ENCODE measurements at places on chromosomes 1 and 21.

DNA sequence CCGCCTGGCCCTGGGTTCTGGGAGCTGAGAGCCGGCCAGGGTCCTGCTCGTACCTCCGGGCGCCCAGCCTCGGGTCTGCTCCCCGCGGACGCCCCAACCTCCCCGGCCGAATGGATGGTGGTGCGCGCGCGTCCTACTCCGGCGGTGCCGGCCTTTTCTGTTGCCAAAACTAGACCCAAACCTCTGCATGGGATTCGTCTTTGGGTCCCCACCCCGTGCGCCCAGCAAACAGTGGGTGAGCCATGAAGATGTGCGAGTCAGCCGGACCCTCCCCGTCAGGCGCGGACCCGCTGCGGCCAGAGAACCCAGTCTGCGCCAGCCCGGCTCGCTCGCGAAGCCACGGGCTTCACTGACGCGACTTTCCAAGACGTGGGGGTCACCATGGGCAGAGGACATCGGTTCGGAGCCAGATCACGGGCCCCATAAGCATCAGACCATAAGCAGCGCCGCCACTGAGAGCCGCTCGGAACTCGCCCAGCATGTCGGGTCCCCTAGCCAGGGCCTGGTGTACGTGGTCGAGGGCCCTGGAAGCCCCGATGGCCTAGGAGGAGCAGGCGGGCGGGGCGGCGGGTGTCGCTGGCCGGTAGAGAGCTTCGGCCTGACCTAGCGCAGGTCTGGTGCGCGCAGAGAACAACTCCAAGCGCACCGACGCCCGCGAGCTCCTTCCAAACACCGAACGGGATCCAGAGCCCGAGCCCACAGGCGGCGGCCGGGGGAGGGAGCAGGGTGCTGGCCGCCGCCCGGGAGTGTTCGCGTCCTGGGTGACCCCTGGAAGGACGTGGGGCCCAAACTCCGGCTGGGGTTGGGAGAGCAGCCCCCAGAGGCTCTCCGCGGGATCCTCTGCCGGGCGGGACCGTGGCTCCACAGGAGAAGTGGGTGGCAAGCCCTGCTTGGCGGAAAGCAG lies 1.0 kb upstream of the TP73 start:
- peak; percentile 67 for DNase-seq

DNA sequence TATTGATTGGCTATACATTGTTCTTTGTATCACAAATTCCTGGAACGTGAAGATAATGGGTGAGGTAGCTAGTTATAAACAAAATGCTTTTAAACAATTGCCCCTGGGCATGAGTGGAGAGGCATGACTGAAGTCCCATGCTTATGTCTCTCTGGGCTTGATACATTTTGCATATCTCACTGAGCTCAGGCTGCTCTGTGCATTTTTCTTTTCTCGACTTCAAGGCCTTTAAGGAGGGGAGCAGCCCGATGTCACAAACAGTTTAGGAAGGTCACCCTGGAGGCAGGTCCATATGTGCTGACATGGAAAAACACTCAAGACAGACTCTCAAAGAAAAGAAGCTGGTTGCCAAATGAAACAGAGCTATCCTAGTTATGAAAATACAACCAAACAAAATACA lies 80.1 kb upstream of the PUM1 start:
- no peak for DNase-seq

- DNase-seq: no peak
Measured at GRCh38 chr21:40640266-40640789, 206.6 kb downstream of the DSCAM start.

DNA sequence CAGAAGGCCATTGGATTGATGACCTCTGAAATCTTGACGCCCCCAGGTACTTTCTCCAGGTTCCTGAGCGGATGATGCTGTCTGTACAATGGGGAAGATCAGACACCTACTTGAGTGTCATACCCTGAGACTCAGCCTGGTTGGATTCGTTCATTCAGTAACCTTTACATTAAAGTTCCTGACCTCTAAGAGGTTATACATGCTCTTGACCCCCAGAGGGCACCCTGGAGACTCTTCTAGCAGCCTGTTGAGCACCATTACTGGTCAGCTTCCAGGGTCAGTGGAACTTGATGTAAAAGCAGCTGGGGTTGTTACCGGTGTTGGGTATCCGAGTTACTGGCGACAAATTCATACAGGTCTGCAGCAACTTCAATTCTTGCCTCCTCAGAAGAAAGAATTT lies 114.3 kb upstream of the ZNF678 start:
- DNase-seq: peak; percentile 72

- no peak for DNase-seq
Measured at GRCh38 chr1:17121881-17122280, 2.6 kb upstream of the PADI2 start.

- DNase-seq: no peak
Measured at GRCh38 chr1:3350506-3351261, 103.8 kb upstream of the ARHGEF16 start.

- DNase-seq: no peak
Measured at GRCh38 chr1:12692967-12693782, 22.7 kb upstream of the AADACL3 start.

GRCh38 chr1:106296431-106296830 lies 760.0 kb upstream of the PRMT6 start:
- DNase-seq: no peak

DNA sequence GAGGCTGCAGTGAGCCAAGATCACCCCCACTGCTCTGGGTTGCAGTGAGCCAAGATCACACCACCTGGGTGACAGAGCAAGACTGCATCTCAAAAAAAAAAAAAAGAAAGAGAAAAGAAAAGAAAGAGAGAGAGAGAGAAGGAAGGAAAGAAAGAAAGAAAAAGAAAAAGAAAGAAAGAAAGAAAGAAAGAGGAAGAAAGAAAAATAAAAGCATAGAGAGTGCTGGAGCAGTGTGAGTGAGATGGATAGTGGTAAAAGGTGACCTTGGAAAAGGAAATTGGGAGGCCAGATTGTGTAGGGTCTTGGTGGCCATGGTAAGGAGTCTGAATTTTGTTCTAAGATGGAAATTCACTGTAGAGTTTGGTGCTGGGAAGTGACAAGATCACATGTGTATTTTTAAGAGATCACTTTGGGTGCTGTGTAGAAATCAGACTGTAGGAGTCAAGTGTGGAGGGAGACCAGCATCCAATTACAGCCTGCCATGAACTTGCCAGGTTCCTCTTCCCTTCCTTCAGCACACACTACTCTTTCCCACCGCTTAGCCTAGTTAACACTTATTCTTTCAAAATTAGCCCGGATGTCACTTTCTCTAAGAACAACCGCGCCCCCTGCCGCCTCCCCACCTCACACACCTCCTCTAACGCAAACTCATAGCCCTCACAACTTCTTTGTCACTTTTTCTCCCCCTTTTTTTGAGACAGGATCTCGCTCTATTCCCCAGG lies 17.9 kb downstream of the MTX1 start:
- DNase-seq: peak; percentile 86

- DNase-seq: no peak
Measured at GRCh38 chr1:166182281-166182680, 15.5 kb upstream of the FAM78B start.

DNA sequence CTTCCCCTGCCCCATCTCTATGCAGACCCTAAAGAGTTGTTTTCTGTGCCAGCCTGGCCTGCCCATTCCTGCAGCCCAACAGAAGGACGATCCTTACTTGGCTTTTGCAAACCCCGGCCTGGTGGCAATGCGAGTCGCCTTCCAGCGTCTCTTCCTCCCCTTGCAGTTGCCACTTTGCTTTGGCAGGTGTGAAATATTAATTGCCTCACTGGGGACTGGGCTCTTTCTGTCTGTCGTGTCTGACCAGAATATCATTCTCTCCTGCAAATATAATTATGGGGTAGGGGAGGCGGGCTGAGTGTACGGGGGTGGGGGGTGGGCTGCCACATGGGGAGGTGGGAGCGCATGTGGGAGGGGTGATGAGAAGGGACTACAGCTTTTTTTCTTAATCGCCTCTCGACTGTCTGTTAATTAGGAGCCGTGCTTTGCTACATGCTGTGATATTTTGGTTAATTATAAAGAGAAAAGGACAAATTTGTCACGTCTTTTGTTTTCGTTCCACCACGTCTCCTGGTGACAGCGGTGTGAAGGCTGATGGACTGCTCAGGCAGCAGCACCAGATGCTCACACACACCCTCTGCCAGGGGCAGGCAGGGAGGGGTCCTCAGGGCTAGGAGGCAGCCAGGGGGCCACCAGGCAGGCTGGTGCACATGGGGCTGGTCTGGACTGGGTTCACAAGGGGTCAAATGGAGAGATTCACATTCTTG lies 80.1 kb upstream of the CD34 start:
- DNase-seq: no peak

DNA sequence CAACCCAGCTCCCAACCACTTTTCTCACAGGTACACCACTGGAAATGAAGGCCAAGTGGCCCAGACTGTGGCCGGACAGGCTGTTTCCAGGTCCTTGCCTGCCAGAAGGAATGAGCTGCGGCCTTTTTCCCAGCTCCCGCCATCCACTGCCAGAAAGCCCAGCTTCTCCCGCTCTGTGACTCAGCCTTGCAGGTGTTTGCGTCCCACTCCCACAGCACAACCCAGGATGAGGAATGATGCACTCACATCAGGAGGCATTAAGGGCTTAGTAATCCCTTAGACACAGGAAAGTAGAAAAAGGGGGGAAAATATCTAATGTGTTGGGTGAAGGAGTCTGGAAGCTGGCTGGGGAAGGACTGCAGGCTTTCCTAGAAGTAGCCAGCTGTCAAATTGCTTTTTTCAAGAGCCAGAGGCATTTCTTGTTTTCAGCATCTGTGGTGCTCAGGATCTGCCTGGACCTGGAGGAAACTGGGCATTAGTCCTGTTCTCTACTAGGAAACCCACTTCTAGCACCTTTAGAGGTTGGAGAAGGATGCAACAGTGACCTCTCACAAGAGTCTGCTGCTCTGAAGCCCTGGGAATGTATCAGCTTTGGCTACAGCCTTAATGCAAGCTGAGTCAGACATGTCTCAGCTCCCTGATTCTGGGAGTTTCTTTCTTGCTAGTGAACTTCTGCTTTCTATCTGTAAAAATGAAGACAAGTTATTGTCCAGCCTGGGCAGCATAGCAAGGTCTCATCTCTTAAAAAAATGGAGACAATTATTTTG lies 13.2 kb upstream of the MAP1LC3C start:
- DNase-seq: no peak

DNA sequence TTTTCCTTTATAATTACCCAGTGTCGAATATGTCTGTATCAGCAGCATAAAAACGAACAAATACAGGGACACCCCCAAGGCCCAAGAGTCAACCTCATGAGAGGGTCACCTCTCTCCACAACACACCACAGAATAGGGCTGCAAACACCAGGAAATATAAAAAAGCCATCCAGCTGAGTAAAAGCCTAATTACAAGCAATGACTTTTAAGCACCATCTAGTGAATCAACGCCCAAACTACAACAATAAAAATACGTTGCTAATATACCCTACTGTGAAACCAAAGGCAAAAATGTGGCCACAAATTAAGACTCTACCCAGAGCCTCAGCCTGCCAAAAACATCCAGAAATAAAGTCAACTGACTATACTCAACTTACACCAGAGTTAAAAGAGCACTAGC lies 817.9 kb upstream of the NEGR1 start:
- DNase-seq: no peak

DNA sequence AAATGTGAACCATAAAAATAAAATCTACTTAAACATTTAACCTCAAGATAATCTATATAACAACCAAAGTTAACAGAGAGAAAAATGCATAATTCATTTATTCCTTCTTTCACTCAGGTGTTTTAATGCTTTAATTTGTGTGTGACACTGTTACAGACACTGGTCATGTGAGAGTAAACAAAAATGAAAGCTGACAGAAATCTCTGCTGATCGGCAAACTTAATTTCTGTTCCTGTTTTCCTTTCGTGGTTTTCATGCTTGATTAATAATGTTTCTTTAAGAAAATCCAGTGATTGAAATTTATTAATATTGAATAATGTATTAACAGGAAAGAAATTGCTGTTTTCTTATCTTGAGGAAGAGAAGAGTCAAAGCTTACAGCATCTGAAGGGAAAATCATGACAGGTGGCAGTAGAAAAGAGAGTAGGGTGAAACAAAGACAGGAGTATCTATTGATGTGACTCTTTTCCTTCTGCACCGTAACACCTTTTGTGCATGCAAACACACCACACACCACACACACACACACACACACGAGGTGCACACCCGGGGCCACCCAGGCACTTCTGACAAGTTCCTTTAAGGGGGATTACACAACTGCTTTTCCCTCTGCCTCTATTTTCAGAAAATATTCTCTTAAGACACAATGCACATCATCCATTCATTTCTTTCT lies 1.6 kb downstream of the OR2AK2 start:
- no peak for DNase-seq

GRCh38 chr1:111151838-111152237 lies 11.8 kb downstream of the CEPT1 start:
- no peak for DNase-seq

DNA sequence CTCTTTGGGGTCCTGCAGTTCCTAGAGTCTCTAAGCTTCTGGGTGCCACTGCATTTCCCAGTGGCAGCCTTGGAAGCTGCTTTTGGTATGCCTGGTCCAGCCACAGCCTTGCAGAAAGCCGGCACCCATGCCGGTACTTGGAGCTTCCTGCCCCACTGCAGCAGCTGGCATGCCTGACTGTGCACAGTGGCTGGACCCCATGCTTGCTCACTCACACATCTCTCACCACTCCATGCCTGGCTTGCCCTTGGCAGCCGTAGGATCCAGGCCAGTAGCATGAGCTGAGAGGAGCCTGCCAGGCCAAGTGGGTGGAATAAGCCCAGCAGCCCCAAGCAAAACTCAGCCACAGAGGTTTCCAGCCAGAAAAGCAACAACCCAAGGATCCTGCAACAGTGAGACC lies 20.3 kb upstream of the FNBP1L start:
- DNase-seq: no peak

GRCh38 chr1:88296642-88297041 lies 387.4 kb upstream of the PKN2 start:
- DNase-seq: no peak

DNA sequence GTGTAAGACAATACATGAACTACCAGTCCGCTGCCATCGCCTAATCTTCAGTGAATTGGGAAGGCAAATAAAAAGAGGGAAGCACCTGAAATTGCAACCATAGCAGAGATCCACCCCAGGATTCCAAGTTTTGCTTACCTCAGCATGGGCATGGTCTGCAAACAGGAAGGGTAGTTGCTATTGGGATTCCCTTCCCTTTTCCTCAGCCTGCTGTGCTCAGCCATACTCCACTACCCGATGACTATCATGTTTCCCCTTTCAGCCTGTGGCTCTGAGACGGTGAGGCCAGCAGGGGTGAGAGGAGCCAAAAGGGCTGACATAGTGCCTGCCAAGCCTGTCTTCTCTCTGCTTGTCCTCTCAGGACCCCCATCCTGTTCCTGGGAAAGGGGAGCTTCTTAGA lies 64.2 kb downstream of the GPR137B start:
- peak; percentile 42 for DNase-seq

GRCh38 chr1:3441880-3442279 lies 12.6 kb upstream of the ARHGEF16 start:
- DNase-seq: no peak

- no peak for DNase-seq
Measured at GRCh38 chr21:35696644-35697043, 363.7 kb downstream of the SETD4 start.

Measured in H9 (cell line).